Activated T-cell treated with anti-CD3 and anti-CD28 coated beads for 4 hours (primary cell): ENCODE measurements at places on chromosomes 11 and 22.

- DNase-seq = no peak
Measured at GRCh38 chr11:94857337-94857736, 89.2 kb downstream of the AMOTL1 start.

- DNase-seq = no peak
Measured at GRCh38 chr11:44708523-44709280, 18.1 kb upstream of the TSPAN18 start.

DNA sequence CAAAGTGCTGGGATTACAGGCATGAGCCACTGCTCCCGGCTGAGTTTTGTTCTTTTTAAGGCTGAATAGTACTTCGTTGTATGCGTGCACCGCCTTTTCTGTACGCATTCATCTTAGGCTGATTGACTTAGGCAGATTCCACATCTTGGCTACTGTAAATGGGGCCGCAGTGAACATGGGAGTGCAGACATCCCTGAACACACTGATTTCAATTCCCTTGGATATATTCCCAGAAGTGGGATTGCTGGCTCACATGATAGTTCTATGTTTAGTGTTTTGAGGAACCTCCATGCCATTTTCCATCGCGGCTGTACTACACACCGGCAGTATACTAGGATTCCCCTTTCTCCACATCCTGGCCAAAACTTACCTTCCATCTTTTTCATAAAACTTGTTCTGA is 10.4 kb upstream of the ZNF74 start:
- no peak for DNase-seq

DNA sequence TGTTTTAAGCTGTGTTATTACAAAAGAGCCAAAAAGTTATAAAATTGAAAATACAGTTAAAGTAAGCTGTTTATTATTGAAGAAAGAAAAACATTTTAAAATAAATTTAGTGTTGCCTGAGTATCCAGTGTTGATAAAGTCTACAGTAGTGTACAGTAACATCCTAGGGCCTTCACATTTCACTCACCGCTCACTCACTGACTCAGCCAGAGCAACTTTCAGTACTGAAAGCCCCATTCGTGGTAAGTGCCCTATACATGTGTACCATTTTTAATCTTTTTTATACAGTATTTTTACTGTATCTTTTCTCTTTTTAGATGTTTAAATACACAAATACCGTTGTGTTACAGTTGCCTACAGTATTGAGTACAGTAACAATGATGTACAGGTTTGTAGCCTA is 35.0 kb downstream of the POLD3 start:
- DNase-seq = no peak

DNA sequence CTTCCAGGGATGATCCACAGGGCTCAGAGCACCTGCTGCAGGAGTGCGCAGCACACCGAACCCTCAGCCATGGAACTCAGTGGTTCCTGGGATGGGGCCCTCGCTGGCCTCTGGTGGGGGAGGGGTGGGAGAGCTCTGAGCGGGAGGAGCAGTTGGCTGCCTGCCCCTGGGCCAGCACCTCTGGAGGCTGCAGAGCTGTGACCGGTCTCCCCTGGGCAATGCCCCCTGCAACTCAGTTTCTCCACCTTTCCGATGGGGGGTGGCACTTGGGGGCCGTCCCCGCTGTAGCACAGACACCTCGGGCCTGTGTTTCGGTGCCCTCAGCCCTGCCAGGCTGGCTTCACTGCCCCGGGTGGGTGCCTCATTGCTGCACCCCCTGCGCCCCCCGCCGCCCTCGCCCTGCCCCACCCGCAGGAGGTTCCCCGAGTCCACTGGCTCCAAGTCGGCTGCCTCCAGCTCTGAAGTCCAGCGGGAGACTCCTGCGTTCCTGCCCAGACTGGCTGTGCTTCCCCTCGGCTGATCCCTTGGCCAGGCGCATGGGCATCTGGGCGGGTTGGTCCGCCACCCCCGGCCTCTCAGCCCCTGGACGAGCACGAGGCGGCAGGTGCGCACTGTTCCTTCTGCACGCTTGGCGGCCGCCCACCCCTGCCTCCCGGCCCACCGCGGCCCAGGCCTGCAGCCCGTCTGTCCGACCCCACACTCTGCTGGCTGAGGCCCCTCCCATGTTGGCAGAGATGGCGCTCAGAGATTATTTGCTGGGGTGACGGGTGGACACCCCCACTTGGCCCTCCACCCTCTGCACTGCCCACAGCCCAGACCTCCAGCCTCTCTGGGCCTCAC is 1.8 kb downstream of the MUC6 start:
- DNase-seq = no peak

GRCh38 chr11:94673386-94673785 is 94.8 kb upstream of the AMOTL1 start:
- no peak for DNase-seq

DNA sequence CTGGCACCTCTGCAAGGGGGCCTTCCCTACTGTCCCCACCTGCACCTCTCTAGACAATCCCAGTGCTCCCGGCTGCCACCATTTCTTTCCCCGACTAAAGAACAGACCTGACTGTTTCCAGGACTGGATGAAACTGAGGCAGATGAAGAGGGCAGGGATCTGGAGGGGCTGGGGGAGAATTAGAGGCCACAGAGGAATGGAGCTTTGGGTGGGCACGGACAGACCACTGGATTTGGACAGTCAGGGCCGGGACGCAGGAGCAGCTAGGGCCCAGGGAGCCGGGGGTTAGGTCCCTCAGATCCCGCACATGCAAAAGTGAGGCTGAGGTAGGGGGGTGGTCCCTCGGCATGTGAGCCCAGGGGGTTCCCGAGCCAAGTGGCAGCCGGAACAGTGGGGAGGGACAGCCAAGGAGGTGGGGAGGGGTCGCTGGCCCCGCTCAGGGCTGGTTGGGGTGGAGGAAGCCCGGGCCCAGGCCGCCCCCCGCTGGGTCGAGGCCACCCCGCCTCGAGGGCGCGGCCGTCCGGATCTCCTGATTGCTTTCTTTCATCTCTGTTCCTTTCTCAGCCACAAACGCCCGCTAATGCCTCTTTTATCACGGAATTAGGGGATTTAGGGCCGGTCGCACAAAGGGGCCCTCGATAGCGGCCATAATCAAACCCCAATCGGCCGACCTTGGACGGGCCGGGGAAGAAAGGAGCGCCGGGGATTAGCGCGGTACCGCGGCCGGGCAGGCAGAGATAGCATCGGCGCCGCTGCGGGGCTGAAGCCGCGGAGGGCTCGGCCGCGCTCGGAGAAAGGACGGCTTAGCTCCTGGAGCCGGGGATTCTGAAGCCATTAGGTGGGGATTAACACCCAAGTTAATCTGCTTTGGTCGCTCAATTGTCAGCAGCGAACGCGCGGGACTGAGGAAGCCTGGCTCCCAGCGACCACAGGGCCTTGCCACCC is 9.3 kb downstream of the SLC25A1 start:
- DNase-seq = no peak

GRCh38 chr22:20401376-20402014 is 7.5 kb downstream of the ZNF74 start:
- no peak for DNase-seq

DNA sequence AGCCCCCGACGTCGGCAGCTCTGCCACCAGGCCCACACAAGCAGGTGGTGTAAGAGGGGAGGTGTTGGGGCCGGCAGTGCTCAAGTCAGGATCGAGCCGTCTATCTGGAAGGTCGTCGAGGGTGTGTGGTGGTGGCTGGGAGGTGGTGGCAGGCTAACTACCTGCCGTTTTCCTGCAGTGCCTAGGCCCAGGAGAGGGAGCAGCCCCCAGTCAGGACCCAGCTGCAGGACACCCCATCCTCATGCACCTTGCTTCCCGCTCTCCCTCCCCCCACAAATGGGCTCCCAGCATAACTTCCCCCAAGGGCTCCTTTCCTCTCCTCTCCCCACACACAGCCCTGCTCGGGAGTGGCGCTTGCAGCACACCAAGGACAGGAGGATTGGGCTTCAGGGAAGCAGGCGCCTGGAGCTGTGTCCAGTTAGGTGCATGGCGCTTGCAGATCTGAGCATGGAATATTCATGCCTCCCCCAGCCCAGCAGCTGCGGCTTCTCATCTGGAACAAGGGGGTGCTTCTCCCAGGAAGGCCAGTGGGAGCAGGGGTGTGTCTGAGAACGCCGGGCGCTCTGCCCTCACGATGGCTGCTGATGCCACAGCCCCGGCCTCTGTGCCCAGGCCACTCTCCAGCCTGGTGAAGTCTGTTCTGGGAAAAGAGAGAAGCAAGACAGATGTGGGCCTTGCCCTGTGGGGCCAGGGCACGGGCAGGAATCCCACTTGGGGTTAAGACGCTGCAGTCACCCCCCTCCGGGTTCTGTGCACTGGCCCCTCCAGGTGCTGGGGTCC is 127.7 kb downstream of the IGLL1 start:
- DNase-seq = no peak

- DNase-seq = no peak
Measured at GRCh38 chr22:22772396-22772795, 115.2 kb upstream of the IGLL5 start.

DNA sequence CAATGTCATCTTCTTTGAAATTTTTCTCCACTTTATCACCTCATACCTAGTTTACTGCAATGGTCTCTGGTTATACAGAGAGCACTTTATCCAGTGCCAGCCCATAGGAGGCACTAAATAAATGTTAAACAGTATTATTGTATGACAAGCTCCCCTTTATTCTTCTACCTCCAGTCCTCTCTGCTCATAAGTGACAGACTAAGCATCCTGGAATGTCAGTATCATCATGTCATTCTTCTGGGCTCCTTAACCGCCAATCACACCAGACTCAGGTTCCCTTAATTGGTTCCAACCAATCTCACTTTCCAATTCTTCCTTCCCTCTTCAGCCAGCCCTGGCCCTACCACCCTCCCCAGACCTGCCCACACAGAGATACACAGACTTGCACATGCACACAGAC is 93.1 kb downstream of the RPL27A start:
- no peak for DNase-seq

- no peak for DNase-seq
Measured at GRCh38 chr11:131033151-131033651, 116.9 kb upstream of the SNX19 start.

DNA sequence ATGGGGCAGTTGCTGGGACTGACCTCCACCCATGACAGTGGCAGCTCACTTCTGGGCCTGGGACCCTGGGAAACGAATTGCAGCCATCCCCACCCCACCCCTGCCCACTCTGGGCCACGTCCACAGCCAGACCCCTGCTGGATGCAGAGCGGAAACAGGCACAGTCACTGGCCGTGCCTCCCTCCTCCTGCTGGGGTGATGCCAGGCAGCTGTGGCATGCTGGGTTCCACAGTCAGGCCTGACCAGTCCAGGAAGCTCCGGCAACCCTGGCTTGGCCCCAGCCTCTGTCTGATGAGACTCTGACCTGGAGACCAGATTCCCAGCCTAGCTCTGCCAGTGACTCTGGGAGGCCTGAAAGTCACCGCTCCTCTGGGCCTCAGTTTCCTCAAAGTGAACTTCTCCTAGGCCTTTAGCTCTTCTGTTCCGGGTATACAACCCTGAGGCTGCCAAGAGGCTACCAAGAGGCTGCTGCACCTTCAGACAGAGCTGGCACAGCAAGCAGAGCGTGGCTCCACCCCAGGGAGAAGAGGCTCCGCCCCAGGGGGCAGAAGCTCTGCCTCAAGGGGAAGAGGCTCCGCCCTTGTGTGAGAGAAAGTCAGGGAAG is 8.9 kb downstream of the SULT4A1 start:
- no peak for DNase-seq

DNA sequence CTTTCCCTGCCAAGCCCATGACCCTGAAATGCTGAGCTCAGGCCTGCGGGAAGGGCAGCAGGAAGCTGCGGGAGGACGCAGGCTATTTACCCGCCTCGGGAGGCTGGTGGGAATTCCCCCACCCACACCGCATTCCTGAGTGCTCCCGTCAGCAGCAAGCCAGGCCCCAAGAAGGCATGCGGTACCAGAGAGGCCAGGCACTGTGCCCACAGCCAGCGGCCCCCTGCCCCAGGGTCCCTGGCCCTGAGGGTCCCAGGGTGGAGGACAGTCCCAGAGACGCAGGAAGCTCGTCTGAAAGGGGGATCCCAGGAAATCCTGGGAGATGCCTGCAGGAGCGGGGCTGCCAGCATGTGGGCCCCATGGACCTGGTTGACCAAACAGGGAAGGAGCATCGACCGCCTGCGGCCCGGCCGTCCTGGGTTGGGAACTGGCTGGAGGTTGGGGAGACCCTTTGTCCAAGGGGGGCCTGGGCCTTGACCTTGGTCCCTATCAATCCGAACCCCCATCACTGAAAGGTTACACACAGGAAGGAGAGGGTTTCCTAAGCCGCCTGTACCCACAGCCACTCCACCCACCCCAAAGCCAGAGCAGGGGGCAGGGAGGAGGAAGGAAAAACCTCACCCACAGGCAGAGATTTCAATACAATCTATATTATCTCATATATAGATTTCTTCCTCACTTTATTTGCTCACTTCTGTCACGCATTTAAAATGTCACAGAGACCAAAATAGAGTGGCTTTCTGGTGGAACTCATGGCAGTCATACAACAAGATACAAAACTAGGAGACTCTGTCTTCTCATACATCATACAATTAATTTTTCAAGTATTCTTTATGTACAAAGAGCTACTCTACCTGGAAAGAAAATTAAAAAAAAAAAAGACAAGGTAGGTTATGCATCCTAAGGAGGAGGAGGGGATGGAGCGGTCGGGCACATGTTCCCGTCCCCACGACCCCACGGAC is 17.1 kb downstream of the MAFF start:
- no peak for DNase-seq

DNA sequence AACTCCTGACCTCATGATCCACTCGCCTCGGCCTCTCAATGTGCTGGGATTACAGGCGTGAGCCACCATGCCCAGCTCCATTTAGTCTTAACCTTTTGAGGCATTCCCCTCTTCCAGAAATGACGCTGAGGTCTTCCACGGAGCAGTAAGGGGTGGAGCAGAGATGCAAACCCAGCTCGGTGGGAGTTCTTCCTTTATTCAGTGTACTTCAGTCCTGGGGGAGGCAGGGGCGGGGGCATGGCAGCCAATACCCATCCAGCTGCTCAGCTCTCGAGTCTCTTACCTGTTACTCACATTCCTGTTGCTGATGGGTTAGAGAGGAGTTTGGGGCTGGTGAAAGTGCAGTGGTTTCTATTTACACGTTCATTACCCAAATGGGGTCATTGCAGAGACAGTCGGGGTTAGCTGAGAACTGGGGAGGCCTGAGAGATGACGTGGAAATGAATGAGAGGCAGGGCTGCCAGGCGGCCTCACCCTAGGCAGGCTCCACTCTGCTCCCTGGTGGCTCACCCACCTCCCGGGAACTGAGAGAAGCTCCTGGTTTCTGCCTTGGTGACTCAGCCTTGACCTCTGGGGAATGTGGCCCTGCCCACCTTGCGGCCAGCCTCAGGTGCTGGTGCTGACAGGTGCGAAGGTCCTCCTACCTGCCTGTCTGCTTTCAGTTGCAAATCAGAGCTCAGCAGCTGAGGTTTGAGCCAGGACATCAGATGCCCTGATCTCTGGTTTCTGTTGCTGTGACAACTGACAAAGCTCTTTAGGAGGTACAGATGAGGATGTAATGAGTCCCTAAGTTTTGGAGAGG is 13.4 kb upstream of the ST14 start:
- no peak for DNase-seq

DNA sequence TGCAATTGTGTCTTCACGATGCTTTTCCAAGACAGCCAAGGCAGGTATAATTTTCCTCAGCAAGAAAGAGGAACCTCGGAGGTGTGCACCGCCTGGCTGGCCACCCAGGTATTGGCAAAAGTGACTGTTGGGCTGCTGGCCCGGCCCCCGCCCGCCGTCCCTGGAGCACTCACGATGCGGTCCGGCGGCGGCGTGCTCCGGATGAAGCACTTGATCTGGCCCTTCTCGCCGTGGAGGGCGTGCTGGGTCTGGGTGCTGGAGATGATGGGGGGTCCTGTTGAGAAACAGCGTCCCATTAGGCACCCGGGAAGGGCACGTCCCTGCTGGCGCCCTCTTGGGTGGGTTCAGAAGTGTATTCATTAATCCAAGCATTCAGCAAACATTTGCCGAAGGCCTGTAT is 84.8 kb downstream of the ST3GAL4 start:
- no peak for DNase-seq
